ENCODE measurements at places on chromosomes 4 and X.
A peak's percentile ranks its signal among the peaks of the same experiment; 100 is the strongest.

GRCh38 chrX:106397788-106398538, 213.8 kb upstream of the RADX start:
- peak; percentile 4 for DNase-seq

DNA sequence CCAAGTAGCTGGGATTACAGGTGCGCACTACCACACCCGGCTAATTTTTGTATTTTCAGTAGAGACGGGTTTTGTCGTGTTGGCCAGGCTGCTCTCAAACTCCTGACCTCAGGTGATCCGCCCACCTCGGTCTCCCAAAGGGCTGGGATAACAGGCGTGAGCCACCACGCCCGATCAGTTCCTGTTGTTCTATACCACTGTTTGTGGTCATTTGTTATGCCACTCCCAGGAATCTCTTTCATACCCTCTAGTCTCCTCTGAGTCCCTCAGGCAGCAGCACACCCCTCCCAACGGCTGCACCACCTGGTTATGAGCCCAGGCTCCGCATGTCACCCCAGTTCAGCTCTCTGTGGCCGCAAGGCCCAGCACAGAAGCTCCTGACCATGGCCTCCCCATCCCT, 17.5 kb upstream of the CD99 start:
- DNase-seq, result no peak

- no peak for DNase-seq
Measured at GRCh38 chrX:38110231-38110630, 103.9 kb downstream of the SYTL5 start.

- DNase-seq, result peak; percentile 17
Measured at GRCh38 chrX:86137071-86137470, 11.2 kb upstream of the DACH2 start.

- DNase-seq, result peak; percentile 58
Measured at GRCh38 chrX:77442728-77443127, 4.5 kb upstream of the FGF16 start.

GRCh38 chrX:130245441-130245840, 23.3 kb downstream of the ZNF280C start:
- DNase-seq, result peak; percentile 80

- DNase-seq, result no peak
Measured at GRCh38 chr4:94660614-94661013, 97.1 kb upstream of the BMPR1B start.

DNA sequence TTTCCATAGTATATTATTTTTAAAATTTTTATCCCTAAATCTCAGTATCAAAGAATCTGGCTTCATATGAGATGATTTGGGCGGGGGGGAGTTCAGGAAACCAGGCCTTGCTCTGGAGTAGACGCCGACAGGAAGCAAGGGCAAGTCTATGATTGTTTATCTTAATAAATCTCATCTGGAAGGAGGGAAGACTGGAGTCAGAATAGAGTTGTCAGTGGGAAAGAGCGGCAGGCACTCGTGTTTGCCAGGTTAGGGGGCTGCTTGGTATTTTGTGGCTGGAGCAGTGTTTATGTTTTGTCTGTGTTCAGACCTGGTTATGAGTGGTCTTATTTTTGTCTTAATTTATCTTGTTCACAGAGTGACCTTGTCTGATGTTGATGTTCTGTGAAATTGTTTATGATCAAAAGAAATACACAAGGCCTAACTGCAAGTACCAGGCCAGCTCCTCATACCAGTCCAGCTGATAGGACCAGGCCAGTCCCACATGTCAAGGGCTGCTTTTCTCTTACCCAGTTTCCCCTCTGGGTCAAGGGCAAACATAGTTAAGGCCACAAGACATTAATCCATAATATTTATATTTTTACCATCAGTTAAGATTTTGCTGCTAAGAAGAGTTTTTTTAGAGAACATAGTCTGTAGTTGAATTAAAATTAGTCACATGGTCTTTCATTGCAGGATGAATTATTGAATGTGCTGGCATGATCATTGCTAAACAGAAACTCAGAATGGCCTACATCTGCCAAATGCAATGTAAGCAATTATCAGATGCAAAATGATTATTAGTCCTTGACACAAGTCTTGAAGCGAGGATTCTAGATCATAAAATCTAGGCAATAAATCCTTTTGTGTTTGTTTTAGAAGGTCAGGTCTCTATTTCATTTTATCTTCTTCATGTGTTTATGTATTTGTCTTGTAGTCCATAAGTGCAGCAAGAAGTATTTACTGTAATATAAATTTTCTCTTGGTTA, 176.5 kb downstream of the GASK1B start:
- no peak for DNase-seq

DNA sequence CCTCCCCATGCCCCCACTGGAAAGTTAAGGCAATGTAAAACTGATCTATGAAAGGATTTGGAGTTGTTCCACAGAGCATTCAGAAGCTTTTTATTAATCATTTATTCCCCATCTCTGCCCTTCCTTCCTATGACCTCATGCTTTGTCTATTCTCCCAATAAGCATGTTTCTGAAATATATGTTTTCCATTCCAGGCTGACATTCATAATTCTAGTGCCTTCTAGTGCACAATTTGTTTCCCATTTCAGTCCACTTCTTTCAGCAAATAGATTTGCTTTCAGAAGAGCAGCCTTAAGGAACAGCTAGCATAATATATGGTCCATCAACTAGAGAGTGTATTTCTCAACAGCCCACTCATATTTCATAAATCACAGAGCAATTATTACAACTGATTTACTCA, 77.1 kb upstream of the ATXN3L start:
- DNase-seq, result peak; percentile 88

- DNase-seq, result peak; percentile 50
Measured at GRCh38 chr4:133154725-133155124, 5.6 kb downstream of the PCDH10 start.

- DNase-seq, result no peak
Measured at GRCh38 chrX:97936296-97936695, 1052.6 kb downstream of the RPA4 start.

DNA sequence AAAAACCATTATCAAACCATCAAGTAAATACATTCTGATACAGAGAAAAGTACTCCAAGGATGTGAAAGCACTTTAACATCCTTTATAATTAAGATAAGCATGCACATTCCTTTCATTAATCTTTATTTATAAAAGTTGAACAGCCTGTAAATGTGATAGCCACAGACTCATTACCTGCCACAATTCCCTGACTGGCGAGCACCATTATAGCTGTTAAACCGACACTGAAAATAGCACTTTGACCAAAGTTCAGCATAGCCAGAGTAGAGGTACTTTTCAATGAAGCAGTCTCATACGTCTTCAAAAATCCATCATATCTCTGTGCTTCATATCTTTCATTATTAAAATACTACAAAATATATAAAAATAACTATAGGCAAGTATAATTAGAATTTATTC, 84.7 kb downstream of the ABCB7 start:
- DNase-seq, result no peak

DNA sequence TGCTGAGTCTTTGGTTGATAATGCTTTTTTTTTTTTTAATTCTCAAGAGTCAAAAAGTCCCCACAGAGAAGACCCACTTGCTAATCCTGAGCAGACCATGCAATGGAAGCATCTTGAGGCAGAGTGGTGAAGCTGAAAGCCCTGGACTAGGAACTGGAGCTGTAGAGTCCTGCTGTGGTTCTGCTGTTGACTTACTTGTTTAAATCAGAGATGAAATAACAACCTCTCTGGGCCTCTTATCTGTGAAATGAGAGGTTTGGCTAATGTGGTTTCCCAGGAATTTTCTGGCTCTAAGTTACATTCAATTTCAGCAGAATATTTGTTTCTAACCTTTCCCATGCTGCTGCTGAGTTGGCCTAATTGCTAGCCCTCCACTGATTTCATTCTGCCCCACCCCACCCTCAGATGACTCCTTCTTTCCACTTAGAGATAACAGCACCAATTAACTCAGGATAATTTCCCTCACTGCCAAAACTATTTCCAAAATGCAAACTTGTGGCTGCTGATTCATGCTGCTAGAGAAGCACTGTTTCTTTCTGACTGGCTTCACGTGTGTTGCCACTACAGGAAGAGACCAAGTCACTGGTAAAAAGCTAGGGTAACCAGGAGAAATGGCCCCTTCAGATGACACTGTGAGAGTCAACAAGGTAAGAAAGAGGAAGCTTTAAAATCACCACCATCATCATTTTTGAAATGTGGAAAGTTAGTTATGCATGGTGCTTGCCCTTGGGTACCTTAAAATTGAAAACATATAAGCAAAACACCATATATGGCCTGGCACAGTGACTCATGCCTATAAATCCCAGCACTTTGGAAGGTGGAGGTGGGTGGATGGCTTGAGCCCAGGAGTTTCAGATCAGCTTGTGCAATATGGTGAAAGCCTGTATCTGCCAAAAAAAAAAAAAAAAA, 326.4 kb downstream of the DCHS2 start:
- DNase-seq, result peak; percentile 92

DNA sequence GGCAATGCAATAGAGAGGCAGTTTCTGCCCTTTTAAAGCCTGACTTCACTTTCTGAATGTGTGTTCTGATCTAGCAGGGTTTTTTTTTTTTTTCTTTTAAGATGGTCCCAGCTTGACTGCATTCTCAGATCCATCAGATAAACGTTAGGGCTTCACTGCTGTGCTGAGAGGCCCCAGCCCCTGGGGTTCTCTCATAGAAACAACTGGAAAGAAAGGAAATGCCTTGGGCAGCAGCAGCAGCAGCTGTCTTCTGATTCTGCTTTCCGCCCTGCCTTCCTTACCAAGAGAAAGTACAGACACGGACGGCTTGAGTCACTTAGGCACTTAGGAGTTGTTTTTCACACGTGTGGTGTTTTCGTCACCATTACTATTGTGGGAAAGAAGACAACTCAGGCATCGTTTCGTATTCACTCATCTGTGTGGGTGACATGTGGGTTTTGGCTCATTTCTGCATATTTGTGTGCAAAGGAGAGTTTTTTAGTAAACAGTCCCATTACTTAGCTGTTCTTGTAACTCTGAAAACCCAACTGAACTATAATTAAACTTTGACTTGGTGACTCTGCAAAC, 172.0 kb downstream of the PTTG2 start:
- peak; percentile 91 for DNase-seq

DNA sequence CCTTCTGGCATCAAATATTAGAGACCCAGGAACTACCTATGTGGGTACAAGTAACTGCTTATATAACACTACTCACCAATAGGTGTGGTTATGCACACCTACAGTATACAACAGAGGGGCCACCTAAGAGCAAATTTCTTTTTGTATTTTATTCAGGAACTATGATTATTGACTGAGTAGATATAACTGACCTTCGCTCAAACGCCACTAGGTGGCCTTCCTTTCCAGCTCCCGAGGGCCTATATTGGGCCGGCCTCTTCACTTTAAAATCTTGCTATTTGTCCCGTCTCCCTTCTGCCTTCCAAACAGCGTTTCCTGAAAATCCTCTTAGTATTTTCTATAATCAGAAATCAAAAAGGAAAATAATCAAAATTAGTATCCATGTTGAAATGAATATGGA, 19.9 kb upstream of the PABPC5 start:
- peak; percentile 1 for DNase-seq

- no peak for DNase-seq
Measured at GRCh38 chrX:36573720-36574119, 434.4 kb upstream of the FAM47C start.

- DNase-seq, result peak; percentile 55
Measured at GRCh38 chr4:44629280-44629866, 22.1 kb downstream of the YIPF7 start.

DNA sequence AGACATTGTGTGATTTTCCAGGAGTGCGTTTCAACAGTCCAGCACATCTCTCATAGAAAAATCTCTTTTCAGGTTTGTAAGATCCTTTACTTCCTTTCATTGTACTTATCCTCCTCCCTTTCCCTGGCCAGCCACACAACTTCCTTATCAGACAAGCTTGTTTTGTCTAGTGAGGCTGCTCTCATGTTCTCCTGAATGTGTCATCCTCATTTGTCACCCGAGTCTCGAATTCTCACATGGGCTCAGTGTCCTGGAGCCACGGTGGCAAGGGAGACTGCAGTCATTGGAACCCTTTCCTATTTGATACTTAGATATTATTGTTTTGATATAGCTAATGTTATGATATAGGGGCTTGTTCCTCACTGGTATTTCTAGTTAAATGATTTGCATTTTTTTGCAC, 16.9 kb downstream of the SYNPO2 start:
- DNase-seq, result peak; percentile 74

- DNase-seq, result no peak
Measured at GRCh38 chr4:139525414-139525813, 30.6 kb downstream of the SETD7 start.

DNA sequence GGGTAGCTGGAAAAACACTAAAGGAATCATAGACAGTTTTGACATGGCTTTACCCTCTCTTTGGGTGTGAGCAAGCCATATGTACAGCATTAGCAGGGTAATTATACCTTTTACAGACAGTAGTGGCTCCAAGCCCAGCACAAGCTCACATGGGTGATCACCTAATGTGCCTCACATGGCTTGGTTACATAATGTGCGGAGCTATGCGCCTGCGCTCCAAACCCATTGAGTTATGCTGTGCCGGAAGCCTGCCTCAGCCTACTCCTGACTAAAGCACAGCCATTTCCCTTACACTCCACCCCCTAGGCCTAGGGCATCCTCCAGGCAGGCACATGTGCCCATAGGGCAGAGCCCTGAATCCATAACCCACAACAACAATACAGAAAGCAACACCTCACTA, 6.5 kb upstream of the TSPAN5 start:
- no peak for DNase-seq

DNA sequence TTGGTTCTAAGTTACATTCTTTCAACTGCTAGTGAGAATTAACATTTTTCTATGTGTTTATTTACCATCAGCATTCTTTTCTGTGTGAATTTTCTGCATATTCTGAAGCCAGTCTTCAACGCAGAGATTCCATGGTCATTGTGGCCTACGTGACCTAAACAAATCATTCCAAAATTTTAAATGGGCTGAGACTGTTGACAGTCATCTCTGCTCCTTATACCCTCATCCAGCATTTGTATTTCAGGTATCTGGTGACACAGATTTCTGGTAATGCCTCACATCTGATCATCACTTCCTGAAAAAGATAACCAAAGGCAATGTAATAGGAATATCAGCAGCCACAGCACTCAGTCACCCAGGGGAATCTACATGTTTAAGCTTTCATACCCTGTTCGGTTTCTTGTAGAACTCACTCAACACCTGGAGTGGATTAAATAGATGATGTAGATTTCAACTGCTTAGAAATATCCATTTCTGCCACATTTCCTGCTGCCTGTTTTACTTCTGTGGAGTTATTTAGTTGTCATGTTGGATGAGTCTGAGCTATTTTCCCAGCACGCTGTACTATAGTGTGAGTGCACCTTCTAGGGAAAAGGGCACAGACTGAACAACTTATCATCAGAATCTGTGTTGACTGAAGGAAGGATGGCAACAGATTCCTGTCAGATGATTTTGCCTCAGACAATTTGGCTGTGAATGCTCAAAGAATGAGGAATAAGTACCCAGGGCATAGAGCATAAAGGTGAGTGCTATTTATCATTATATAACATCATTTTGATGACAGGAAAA, 73.0 kb upstream of the HPGD start:
- DNase-seq, result peak; percentile 21

- no peak for DNase-seq
Measured at GRCh38 chrX:19964017-19964710, 26.7 kb downstream of the BCLAF3 start.

GRCh38 chrX:153608806-153609205, 9.9 kb upstream of the CCNQ start:
- peak; percentile 58 for DNase-seq
